ENCODE measurements at places on chromosomes 1 and 21.

- peak; percentile 68 for DNase-seq
These were observed 505.8 kb downstream of the SMYD3 start for GRCh38 chr1:246001142-246001836.

DNA sequence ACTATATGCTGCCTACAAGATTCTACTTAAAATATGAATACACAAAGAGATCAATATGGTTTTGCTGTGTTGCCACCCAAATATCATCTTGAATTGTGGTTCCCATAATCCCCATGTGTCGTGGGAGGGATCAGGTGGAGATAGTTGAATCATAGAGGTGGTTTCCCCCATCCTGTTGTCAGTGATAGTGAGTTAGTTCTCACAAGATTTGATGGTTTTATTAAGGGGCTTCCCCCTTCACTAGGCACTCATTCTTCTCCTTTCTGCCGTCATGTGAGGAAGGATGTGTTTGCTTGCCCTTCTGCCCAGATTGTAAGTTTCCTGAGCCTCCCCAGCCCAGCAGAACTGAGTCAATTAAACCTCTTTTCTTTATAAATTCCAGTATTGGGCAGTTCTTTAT, 654.4 kb upstream of the NR5A2 start:
- DNase-seq = no peak

GRCh38 chr1:210653771-210654170, 325.1 kb downstream of the HHAT start:
- no peak for DNase-seq

DNA sequence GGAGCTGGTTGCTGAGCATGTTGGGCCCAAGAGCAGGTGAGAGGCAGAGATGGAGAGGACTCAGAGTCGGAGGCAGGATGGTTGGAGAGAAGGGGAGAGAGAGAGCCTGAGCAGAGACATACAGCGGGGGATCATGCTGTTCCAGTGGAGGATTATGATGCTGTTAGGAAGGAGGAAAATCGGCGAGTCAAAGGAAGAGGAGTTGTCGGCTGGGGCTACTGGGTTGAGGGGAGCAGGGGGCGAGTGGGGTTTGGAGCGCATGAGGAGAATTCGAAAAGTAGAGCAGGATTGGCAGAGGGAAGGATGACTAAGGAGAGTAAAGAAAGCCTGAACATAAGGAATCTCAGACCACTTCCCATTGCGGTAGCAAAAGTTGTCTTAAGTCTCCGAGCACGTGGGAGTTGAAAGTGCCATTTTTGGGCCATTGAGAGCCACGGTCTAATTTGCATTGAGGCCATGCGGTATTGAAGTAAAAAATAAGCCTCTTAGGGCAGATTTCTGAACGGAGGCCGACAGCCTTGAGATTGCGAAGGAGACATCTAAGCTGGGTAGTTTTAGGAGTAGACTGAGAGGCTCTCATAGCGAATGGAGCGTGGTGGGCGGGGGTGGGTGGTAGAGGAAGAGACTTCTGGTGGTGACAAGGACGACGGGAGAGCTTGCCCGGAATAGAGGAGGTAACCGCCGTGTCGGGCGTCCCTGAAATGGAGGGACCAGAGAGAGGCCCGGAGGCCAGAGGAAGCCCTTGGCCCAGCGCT, 140.4 kb upstream of the ETV3 start:
- DNase-seq = no peak

DNA sequence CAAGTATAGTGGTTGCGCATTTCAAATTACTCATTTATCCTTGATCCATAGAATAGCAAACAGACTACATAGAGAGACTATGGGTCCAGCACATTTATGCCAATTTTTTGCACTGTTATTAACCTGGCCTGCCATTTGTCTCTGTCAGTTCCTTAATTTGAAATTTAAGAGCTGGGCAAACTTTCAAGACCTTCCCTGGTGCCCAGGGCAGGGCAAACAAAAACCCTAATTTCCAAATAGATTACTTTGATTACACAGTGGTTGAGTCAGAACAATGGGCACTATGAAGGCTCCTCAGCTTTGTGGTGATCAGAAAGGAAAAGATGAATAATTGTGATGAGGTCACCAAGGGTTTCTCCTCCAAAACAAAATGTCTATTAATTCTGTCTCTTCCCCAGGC, 80.6 kb downstream of the TNFSF18 start:
- DNase-seq = no peak

DNA sequence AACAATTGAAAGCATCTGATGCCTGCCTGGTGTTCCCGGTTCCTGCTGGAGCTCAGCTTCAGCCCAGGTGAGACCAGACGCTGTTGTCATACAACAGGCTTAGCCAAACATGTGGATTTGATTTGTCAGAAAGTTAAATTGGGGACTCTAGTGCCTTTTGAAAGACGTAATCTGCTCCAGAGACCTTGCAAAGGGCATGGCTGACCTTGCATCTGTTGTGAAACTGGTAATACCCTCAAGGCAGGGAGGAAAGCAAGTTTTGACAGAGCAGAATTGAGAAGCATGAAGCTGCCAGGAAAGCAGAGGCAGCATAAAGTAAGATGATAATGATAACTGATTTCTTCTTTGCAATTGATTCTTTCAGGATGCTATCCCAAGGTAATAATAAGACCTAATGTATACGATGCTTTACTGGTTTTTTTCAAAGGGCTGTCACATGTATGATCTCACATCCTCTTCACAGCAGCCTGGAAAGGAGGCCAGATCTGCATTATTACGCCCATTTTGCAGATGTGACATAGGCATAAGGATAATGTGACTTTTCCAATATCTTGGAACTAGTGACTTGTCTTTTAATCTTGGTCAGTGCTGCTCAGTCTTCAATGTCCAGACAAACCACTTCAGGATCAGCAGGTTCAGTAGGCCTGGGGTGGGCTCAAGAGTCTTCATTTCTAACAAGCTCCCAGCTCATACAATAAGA, 24.7 kb upstream of the CNN3 start:
- DNase-seq = no peak

DNA sequence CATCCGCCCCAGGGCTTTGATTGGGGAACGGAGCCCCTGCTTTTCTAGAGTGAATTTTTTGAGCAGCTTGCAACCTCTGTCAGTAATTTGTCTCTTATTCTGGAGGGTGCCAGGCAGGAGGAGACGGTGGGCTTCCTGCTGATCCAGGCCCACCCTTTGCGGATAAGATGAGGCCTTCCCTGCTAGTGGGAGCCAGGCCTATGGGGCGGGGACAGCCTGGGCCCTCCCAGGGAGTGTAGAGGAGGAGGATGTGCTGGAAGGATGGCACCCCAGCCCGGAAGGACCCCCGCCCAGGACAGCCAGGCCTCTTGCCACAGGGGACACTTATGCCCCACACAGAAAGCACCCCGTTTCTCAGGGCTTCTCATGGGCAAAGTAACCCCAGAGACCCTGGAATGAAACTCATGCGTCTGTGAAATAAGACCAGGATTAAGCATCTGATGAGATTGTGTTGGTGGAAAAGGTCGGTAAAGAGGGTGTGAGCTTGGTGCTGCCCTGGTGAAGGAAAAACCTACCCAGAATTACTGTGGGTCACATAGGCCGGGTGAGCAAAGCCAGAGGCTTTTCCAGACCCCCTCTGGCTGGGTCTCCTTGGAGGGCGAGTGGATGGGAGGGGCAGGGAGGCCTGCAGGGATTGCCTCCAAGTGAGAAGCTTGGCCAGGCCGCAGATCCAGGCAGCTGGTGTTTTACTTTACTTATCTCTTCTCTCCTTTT, 118.7 kb downstream of the SIK1 start:
- DNase-seq = no peak

DNA sequence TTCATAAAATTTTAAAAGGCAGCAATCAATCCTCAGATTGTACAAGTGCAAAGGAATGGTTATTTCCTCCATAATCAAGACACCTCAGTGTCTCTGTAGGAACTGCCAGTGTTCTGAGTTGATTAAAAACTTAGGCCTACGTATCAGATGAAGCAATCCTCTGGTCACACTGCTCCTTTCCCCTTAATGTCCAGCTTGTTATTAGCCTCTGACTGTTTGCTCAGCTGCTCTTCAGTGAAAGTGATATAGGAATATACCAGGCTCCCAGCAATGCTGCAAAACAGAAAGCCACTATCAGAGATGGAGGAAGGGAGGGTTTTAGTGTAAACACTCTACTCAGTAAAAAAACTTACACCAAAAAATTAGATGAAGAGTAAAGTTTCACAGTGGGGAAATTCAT, 49.8 kb downstream of the SLC35D1 start:
- no peak for DNase-seq

DNA sequence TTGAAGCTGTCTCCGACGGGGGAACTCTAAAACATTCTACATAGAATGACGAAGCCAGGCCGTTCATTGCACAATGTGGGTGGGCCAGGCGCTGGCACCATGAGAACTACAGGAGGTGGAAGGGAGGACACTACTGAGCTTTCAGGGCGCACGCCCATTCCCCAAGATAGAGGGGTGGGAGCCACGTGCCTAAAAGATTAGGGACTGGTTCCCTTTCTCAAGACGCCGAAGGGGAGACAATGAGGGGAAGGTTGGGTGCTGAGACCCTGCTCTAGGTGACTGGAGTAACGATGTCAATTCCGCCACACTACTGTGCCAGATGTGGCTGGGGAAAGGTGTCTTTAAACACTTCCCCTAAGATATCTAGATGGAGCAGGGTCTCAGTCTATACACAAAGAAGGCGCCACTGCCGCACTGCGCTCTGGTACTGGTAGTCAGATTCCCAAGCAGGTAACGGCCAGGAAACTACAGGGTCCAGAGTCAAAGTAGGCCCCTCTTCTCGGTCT, 782 bp downstream of the CSDE1 start:
- DNase-seq = no peak

DNA sequence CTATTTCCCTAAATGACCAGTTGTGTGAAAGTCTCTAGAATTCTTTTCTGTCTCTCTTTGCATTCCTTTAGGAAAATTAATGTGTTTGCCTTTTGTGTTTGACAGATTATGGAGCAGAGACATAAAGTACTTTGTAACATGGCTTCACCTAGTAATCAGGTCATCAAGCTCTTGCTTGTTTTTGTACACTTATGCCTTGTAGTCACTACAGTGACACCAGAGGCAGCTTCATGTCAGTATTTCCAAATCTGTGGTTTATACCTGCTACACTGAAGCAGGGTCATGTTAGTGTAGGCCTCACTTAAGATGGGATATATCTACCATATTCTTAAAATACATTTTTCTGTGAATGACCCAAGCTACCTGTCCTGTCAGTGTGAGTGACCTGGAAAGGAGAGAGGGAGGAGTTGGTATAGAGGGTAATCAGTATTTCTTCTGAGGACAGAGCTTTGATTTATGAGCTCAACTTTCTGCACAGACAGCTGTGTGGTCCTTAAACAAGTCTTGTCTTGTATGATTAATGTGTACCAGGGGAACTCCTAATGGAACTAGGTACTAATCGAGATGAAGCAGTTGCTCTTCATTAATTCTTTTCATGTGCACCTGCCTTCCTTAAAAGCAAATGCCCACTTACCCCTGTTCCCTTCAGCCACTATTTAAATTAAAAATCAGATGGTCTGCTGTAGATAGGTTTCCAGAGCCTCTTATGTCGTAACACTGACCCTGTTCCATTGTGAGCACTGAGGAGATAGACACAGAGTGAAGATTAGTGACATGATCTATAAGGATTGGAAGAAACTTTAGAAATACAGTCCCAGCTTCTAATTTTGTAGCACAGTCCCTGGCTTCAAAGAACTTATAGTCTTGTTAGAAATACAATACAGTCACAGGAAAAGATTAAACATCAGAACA, 45.7 kb downstream of the MACO1 start:
- DNase-seq = no peak

- DNase-seq = no peak
These were observed 4.7 kb downstream of the TMEM39B start for GRCh38 chr1:32077451-32077850.

DNA sequence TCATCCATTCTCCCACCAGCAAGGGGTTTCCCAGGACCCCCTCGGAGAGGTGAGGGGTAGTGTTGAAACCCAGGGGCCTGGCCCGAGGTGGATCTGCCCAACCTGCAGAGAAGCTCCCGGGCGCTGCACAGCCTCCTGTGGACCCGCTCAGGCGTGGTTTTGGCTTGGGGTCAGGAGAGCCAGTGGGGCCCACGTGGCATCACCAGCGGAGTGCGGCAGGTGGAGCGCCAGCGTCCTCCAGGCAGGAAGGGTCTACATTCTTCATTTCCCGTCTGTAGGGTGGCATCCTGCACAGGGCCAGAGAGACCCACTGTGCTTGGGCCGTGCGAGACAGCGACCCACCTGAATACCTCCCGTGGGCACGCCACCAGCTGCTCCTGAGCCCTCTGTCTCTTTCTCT, 135.2 kb downstream of the NPHP4 start:
- no peak for DNase-seq

Data from AG04450 (cell line).